ENCODE measurements at places on chromosomes 12 and 14. TPM values are rescaled to one million over a fixed set of nuclear protein-coding genes. Genes with fewer than 3 reads are reported as not detected.

- no peak for DNase-seq
These were observed 300.5 kb downstream of the CACNA1C start for GRCh38 chr12:2353281-2353680.

- DNase-seq, result no peak
These were observed 5.2 kb downstream of the P2RX4 start for GRCh38 chr12:121214855-121215745.

The OR4E2 gene
- not detected for polyA plus RNA-seq

DNA sequence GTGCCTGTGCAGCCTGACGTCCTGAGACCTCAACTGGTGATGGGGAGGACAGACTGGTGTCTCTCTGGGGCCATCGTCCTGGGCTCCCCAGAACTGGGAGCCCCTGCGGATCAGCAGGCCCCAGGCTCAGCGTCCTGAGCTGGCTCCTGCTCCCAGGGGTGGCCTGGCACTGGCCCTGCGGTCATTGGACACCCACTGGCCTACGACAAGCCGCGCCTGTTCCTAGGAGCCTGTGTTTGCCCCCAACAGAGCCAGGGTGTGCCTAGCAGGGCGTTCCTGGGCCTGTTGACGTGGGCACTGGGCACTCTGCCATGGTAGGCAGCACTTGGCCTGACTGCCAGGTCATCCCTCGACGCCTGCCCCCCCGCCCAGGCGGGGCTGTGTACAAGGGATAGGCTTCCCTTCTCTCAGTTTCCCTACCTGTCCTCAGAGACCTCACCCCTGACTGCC is 8.4 kb downstream of the ADSS1 start:
- no peak for DNase-seq

DNA sequence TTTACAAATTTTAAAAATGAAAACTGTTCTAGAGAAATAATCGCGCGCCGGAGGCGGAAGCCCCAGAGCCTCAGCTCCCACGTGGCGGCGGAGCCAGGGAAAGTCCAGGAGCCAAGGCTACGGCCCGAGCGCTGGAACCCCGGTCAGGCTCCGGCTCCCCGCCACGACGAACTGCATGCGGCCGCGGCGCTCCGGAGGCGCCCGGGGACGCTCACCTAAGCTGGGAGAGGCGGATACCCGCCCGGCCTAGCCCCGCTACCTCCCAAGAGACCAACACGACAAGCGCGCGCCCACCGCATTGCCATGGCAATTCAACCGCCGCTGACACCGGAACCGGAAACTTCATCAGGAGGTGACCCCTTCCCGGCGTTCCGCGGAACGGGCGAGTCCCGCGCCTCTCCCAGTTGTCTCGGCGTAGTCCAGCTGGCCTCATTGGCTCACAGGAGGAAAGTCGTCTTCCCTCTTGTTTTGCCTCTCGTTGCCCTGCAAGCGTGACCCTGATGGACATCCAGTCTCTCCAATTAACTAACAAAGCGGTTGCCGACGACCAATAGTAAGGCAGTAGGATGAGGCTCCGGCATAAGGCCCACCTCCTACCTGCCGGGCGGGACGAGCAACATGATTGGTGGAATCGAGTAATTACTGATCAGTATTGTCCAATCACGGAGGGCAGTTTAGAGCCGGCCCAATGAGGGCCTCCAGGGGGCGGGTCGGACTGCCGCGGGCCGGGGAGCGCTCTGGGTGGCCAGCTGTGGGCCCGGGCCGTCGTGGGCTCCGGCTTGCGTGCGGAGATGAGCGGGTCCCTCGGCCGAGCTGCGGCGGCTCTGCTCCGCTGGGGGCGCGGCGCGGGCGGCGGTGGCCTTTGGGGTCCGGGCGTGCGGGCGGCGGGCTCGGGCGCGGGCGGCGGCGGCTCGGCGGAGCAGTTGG is at the start of gene GLRX5:
TSS of gene GLRX5 (plus strand) at position 752 of the 927 bp plus-strand sequence. CDS start at position 792, 40 bp downstream.
- DNase-seq, result peak; percentile 99

DNA sequence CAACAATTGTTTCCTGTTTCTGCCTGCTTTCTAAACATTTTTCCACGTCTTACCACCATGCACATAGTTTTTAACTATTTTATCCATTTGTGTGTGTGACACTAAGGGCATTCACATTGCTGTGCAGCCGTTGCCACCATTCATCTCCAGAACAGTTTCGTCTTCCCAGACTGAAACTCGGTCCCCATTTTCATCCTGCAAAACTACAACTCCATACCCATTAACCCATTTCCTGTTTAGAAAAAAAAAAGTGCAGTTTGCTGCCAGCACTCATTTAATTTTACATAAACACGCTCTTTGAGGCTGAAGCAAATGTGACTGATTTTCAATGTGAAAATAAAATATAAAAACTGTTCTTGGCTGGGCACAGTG is 15.5 kb downstream of the UBC start:
- DNase-seq, result no peak

The KIF26A gene
- polyA plus RNA-seq, result 5.6 TPM

The LHX5 gene
- 0.16 TPM for polyA plus RNA-seq

GRCh38 chr12:45379261-45379660 is 163.4 kb downstream of the ANO6 start:
- DNase-seq, result no peak

All from GM23338 (cell line).